ENCODE measurements at places on chromosomes 2 and 18.

DNA sequence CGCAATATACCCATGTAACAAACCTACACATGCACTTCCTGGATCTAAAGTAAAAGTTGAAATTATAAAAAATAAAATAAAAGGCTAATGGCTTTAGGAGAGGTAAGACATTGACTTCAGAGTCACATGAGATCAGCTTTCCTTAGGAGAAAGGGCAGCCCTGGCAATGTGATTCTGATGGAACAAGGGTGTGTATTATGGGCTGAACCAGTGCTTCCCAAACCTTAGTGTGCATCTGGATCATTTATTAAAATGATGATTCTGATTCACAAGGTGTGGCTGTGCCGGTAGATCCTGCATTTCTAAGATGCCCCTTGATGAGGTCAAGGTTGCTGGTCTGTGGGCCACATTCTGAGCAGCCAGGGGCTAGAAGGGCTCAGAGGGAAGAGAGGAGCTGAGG lies 42.6 kb downstream of the LAMA3 start:
- no peak for DNase-seq

- no peak for DNase-seq
Observed at GRCh38 chr2:84768840-84769239, 112.0 kb downstream of the TRABD2A start.

DNA sequence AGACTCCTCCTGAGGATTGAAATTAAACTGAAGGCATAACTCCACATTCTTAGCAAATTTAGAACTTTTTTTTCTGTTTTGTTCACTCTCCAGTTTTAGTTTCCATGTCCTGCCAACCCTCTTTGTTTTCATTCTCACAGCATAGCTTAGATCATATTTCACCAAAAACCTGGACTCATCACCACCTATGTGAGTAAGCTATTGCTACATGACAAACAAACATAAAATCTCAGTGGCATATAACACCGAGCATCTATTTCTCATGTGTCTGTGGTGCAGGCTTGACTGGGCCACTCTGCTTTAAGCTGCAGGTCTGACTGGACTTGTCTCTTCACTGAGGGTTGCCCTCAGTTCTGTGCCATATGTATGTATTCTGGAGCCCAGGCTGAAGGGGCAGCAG lies 385.2 kb downstream of the ARHGAP15 start:
- DNase-seq: no peak

DNA sequence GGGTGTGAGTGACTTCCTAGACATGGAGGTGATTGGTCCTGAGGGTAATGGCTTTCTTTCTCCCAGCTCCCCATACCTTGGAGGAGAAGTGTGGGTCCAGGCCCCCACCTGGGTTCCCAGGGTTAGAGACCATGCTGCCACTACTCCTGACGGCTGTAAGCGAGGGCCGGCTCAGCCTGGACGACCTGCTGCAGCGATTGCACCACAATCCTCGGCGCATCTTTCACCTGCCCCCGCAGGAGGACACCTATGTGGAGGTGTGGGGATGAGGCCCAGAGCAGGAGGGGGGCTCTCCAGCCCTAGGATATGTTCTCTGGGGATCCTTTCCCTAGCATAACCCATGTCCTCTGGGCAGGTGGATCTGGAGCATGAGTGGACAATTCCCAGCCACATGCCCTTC lies 21.8 kb downstream of the CAD start:
- no peak for DNase-seq

- DNase-seq: no peak
Observed at GRCh38 chr2:23924589-23925359, 2.1 kb downstream of the ATAD2B start.

- DNase-seq: no peak
Observed at GRCh38 chr18:37188016-37188791, 359.3 kb downstream of the KIAA1328 start.

- DNase-seq: no peak
Observed at GRCh38 chr2:62320657-62321357, 124.9 kb downstream of the B3GNT2 start.

GRCh38 chr2:148875387-148876051 lies 492 bp downstream of the KIF5C start:
- DNase-seq: no peak

DNA sequence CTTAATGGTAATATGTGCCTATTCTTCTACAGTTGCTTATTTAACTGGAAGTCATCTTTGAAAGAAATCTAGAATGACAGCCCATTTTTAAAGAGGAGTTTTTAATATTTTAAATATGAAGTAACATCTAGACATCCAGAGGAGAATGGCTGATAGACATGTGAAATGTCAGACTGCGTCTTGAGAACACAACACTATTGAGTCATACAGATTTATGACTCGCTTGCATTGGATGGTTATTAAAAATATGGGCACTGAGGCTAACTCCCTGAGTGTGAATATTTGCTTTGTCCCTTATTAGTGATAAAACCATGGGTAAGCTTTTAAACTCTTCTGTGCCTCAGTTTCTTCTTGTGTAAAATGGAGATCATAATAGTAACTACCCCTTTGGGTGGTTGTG lies 22.9 kb downstream of the TDRD15 start:
- DNase-seq: no peak

DNA sequence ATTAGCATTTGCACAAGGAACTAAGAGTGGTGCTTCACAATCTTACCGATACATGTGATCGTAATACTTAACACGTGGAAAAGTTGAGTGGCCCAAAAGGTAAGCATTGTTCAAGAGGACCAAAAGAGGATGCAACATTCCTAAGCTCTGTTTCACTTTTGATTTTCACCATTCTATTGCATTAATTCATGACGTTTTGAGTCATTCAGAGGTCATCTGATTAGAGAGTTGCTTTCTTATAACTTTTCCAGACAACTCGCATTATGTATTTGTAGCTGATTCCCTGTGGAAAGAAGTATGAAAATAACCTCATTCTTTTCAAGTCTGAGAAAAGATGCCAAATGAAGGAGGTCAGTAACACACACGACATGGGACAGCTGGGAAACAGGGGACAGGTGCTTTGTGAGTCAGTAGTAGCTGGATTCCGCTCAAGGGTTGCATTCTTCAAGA lies 344.4 kb downstream of the RND3 start:
- no peak for DNase-seq

- DNase-seq: peak; percentile 10
Observed at GRCh38 chr18:79644006-79644665, 35.5 kb upstream of the CTDP1 start.

DNA sequence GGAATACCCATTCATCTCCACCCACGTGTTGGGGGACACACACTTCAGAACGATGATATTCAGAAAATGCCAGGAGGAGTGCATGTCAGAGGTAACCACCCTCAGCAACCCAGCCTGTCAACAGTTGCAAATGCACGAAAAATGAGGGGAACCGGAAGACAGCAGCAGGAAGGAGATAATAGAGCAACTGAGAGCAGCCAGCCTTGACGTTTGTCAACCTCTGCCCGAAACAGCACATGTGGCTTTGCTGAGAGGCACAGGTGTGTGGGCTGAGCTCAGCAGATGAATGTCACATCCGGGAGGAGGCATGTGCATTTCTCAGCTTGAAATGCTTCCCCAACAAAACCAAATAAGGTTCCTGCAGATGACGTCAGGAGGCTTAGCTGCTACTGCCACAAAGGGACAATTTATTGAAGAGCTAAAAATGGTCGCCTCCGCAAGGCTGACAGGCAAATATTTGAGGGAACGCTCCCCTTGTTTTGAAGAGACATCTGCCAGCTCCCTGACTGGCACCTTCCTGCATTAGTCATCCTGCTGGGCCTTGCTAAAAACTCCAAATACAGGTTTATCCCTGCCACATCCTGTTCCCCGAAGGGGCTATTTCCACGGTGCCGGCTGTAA lies 419.0 kb downstream of the NBAS start:
- DNase-seq: peak; percentile 25

DNA sequence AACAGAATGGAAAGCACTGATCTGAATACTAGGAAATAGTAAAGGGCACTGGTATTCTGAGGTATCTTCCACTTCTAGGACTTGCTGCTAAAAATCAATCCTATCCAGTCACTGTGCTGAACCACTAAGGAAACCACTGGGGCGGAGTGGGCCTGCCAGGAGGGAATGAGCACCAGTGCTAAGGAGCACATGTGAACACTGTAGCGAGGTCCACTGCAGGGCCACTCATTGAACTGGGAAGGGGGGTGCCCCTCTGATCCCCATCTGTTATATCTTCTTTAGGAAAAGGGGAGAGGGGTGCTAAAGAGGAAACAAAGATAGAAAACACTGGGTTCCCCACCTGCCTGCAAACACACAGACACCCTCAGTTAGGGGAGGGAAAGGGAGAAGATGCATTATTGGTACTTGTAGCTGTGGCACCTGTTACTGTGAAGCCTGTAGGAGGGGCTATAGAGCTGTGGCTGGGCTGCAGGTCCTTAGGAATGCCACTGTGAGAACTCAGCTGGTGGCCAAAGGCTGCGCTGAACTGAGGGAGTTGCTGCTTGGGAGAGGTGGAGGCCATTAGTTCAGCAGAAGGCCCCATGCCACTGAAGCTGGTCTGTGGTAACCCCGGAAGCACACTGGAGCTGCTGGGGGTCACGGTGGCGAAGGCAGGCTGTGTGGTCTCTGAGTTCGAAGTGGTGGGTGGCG lies 81.8 kb downstream of the INO80D start:
- DNase-seq: no peak

- DNase-seq: no peak
Observed at GRCh38 chr18:51397347-51397962, 200.0 kb upstream of the MEX3C start.

- no peak for DNase-seq
Observed at GRCh38 chr2:207896525-207897285, 127.0 kb upstream of the FZD5 start.

DNA sequence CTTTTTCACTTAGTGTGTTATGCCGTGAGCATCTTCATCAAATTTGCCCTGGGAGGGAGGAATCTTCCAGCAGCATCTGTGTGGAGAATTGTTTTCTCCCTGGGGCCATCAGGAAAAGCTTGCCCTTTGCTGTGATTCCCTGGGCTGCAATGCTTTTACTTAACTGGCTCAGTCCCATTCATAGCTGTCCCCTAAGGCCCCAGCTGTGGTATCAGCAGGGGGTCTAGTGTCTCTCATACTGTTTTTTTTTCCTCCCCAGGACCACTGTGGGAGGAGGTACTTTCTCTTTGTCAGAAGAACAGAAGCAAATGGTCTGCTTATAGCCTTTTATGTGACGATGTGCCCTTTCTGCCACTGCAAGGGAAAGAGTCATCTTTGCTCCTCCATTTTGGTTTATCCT lies 176.8 kb upstream of the CELF4 start:
- no peak for DNase-seq

GRCh38 chr2:184824597-184824996 lies 226.3 kb downstream of the ZNF804A start:
- DNase-seq: no peak

GRCh38 chr2:238912228-238912915 lies 64.5 kb downstream of the TWIST2 start:
- no peak for DNase-seq

- DNase-seq: no peak
Observed at GRCh38 chr18:13615432-13615861, 110.9 kb downstream of the FAM210A start.

DNA sequence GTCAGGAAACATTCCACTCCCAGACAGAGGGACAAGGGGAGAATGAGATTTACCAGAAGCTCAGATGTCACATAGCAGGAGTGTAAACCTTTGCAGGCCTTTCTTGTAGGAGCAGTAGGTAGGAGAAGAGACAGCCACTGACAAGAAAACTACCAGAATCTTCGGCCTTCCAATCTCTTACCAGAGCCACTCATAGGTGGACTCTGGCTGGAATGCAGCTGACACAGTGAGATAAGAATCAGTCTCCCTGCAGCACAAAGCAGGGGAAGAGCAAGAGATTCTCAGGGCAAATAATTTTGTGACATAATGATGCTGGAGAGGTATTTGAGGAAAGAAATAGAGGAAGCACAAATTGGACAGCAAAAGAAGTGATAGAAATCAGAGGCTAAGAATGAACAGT lies 1534.5 kb downstream of the DPP10 start:
- DNase-seq: no peak

- no peak for DNase-seq
Observed at GRCh38 chr2:172135446-172135845, 32.7 kb upstream of the DLX2 start.

- DNase-seq: no peak
Observed at GRCh38 chr18:21031845-21032244, 79.8 kb downstream of the ROCK1 start.

DNA sequence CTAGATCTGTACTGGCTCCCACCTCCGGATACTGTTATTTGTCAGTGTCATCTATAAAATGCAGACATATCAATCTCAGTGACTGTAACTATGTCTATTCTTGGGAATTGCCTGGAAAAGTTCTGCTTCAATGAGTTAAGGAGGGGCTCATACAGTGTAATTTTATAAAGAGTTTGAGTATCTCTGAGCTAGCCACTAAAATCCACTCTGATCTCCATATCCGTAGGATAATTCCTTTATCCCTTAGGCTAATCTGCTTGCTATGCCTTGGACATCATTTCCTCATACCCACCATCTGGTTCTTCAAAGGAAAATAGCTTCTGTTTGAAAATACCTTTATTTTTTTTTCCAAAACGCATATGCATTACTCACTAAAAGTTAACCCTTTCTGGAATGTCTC lies 863.2 kb downstream of the SUCLG1 start:
- DNase-seq: no peak

GRCh38 chr2:10752236-10752635 lies 30.8 kb downstream of the ATP6V1C2 start:
- no peak for DNase-seq

DNA sequence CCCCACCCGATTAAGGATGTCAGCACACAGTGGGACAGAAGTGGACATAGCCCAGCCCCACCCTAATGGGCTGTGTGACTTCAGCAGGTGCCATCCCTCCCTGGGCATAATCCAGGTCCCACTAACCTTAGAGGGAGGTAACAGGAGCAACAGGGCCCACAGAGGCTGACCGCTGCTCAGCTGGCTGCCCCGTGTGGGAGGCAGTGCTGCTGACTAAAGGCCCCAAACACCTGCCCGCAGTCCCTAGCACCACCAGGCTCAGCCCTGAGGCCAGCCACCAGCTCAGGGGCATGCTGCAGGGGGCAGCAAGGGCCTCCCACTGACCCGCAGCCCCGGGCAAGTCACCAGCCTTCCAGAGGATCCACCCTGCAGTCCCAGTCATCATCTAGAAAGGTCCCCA lies 14.6 kb downstream of the BIN1 start:
- no peak for DNase-seq

Measured in stimulated activated CD4-positive, alpha-beta T cell treated with anti-CD3 and anti-CD28 coated beads, Interleukin-1b, Interleukin-23, amount 100 ng/mL, for 1 hour (primary cell).